ENCODE measurements at places on chromosomes 7 and 10. TPM values are rescaled to one million over a fixed set of nuclear protein-coding genes. Genes with fewer than 3 reads are reported as not detected.

The NKX2-3 gene
- 0.59 TPM for total RNA-seq

The TBX20 gene
- total RNA-seq = 0.12 TPM

The CLDN12 gene
- total RNA-seq = 48.9 TPM

- no peak for DNase-seq
These were observed 49.0 kb upstream of the YAE1 start for GRCh38 chr7:39517240-39517639.

- DNase-seq = peak; percentile 61
These were observed 14.8 kb downstream of the INHBA start for GRCh38 chr7:41688012-41688625.

DNA sequence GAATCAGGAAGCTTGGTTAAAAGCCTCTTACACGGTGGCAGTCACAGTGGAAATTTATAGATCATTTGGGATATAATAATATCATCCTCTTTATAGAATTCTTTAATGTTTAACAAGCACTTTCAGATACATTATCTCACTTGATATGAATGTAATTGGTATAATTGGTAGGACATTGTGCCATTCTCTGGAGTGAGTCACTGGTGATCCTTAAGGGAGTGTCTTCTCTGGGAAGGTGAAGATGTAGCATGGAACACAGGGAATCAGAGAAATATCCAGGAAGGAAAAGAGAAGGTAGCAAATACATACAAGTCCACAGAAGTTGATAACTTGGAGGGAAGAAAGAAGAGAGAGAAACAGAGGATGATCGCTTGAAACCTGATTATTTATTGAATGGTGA, 9.8 kb downstream of the PTPRZ1 start:
- DNase-seq = no peak

GRCh38 chr7:80781146-80781545, 137.7 kb downstream of the SEMA3C start:
- DNase-seq = peak; percentile 26

- no peak for DNase-seq
These were observed 167.7 kb downstream of the GFRA1 start for GRCh38 chr10:116105264-116105663.

Measured in RPMI7951 (cell line).